ENCODE measurements at places on chromosomes 5 and 9. TPM values are rescaled to one million over a fixed set of nuclear protein-coding genes. Genes with fewer than 3 reads are reported as not detected.

Gene NUTM2G
- total RNA-seq: not detected

Gene BTNL3
- not detected for total RNA-seq

Gene GZMA
- total RNA-seq: not detected

Gene OBP2A
- not detected for total RNA-seq

Gene HACD4
- 1.0 TPM for total RNA-seq

Gene SLC45A2
- 0.05 TPM for total RNA-seq

Gene S1PR3
- 41.2 TPM for total RNA-seq

Gene ARSI
- total RNA-seq: 47.8 TPM

Gene YTHDC2
- 7.8 TPM for total RNA-seq

Gene PCDHGC5
- not detected for total RNA-seq

Gene PCDHA7
- total RNA-seq: 0.13 TPM

Gene TMEM267
- 19.4 TPM for total RNA-seq

Gene MCC
- 0.39 TPM for total RNA-seq

Gene GRIN3A
- not detected for total RNA-seq

Gene NPR3
- total RNA-seq: 20.8 TPM

Gene OTP
- total RNA-seq: 0.03 TPM

Gene RASGEF1C
- total RNA-seq: not detected

Gene DOCK8
- total RNA-seq: 0.23 TPM

Gene NAIP
- 0.31 TPM for total RNA-seq

Gene PCDHGA11
- total RNA-seq: 0.02 TPM

Gene PCDHB3
- not detected for total RNA-seq

Gene PCDHA5
- total RNA-seq: 0.74 TPM

Gene NTRK2
- 0.04 TPM for total RNA-seq

Gene BARHL1
- not detected for total RNA-seq

Gene PCDH1
- total RNA-seq: 2.4 TPM

Gene PCDHB14
- total RNA-seq: 0.07 TPM

Gene AHRR
- 3.8 TPM for total RNA-seq
